ENCODE measurements at places on chromosomes 2 and 18.

DNA sequence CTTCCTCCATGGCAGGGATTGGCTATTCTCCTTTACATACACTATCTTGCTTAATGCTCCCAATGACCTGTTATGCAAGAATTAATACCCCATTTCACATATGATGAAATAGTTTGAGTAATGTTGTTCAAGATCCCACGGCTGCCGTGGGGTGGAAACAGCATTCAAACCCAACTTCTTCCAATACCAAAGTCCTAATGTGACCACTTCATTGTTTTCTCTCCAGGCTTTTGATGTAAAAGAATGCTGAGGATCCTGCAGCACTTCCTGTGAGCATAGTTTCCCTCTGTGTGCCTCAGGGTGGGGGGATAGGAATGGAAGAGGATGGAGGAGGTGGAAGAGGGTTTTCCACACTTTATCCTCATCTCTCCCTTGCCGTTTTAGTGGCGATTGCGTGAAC, 199.4 kb downstream of the IRS1 start:
- no peak for DNase-seq

DNA sequence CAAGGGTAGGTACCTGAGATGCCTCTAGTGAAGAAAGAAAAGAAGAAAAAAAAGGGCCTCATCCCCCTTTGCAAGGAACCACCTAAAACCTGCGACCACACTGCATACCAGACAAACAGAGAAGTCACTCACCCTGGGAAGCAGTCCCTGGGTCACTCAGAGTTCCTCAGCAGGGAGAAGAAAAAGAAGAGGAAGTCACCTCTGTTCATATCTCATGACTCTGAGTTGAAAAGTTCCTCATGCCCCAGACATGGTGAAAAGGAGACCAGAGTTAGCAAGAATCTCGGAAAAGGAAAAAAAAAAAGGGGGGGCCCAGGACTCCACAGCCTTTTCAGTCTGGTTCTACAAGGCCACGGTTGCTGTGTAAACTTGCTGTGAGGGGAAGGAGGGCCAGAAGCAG, 478.4 kb upstream of the NRXN1 start:
- no peak for DNase-seq

GRCh38 chr2:217739741-217740140, 263.1 kb downstream of the TNS1 start:
- DNase-seq: no peak

DNA sequence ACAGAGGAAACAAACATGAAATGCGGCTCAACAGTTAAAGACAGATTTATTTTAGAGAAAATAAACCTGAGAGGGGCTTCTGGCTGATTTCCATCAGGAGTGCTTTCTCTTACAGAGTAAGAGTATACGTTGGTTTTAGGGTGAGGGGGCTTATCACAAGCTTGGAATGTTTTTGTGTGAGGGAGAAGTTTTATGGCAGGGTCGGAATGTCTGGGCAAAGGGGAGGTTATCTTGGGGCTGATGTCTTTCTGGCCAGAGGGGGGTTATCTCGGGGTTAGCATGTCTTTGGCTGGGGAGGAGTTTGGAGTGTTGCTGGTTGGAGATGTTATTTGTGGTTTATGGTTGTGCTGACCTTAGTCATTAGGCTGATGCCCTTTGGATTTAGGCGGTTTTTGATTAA, 22.1 kb downstream of the PTRHD1 start:
- DNase-seq: no peak

- DNase-seq: peak; percentile 75
Observed at GRCh38 chr2:165197346-165197745, 6.5 kb downstream of the SCN3A start.

DNA sequence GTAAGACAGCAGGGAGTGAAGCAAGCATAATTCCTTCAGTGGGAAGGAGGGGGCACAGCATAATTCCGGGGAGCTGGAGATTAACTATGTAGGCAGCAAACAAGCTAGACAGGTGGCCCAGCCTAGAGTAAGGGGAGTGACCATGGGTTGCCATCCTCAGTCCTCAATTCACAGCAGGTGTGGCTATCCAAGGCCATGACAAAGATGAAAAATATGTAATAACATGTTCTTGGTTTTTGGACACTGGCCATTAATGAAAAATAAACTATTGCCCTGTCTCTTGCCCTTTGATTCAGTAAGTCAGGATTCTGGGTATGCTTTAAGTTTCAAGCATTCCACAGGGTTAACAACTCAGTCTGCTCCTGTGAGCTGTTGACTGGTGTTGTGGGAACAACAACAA, 65.0 kb downstream of the CYP1B1 start:
- no peak for DNase-seq

- DNase-seq: no peak
Observed at GRCh38 chr2:207107131-207107530, 58.6 kb downstream of the KLF7 start.

DNA sequence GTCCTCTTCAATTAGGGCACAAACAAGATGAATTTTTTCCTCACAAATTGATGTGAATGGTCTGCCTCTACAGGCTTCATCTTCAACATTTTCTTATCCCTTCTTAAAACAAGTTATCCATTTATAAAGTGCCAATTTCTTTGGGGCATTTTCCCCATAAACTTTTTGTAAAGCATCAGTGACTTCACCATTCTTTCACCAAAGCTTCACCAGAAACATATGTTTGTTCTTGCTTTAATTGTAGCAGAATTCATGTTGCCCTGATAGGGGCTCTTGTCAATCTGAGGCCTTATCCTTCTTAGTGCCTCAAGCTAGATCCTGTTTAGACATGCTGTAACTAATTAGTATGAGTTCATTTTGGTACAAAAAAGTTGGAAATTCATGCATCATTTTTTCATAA, 226.2 kb downstream of the TNS1 start:
- no peak for DNase-seq

DNA sequence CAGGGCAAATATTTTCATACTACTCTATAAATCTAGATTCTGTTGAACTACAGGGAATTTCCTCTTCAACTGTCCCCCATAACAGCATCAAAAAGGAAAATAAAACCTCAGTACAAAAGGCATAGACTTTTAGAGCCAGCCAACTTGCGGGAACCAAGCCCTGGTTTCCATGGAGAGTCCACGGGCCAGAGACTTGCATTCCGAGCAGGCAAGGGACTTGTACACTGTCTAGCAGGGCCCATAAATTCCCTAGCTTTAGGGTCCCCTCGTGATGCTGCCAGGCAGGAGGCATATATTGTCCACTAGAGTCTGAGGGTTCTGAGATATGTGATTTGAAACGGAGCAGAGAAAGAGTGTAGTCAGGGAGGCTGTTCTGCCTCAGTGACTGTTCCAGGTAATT, 153.1 kb upstream of the SLC14A2 start:
- no peak for DNase-seq

GRCh38 chr2:96816836-96817702, 1.0 kb downstream of the CNNM3 start:
- DNase-seq: no peak

DNA sequence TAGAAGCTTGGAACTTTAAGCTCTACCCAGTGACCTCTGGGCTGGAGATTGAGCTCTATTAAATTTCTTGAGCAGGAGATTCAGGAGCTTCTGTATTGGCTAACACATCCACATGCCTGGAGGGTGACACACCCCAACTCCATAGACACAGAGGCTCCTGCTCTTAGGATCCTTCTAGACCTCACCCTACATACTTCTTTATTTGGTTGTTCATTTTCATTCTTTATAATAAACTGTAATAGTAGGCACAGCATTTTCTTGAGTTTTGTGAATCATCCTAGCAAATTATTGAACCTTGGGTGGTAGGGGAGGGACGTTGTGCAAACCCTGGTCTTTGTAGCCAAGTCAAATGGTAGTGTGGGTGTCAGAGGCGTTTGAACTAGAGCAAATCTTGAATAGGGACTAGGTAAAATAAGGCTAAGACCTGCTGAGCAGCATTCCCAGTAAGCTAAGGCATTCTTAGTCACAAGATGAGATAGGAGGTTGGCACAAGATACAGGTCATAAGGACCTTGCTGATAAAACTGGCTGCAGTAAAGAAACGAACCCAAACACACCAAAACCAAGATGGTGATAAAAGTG, 323.8 kb upstream of the GALNT5 start:
- no peak for DNase-seq

DNA sequence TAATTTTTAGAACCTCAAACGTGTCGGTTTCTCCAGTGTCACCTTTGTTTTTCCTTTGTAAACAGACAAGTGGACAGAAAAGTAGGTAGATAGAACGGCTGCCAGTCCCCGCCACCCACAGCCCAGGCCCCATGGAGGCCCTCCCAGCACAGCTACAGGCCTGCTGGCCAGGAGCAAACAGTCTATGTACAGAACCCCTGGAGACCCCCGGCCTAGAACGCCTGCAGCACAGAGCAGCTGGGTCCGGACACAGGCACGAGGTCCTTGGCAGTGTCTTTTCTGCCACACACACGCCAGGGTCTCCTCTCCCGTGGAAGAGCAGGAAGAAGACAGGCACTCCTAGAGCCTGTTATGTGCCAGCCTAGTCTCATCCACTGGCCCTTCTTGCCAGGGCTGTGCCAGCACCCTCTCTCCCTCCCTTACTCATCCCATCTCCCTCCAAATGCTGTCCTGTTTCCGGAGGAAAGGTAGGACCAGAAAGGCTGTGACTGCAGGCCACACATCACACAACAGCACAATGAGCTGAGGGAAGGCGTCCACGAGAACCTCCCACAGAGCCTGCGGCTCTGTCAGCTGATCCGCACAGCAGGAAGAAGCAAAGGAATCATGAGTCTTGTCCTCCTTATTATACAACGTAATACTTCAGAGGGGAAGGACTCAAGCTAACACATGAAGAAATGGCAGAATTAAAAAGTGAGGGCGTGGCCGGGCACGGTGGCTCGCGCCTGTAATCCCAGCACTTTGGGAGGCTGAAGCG, 7.7 kb downstream of the DTYMK start:
- DNase-seq: no peak

DNA sequence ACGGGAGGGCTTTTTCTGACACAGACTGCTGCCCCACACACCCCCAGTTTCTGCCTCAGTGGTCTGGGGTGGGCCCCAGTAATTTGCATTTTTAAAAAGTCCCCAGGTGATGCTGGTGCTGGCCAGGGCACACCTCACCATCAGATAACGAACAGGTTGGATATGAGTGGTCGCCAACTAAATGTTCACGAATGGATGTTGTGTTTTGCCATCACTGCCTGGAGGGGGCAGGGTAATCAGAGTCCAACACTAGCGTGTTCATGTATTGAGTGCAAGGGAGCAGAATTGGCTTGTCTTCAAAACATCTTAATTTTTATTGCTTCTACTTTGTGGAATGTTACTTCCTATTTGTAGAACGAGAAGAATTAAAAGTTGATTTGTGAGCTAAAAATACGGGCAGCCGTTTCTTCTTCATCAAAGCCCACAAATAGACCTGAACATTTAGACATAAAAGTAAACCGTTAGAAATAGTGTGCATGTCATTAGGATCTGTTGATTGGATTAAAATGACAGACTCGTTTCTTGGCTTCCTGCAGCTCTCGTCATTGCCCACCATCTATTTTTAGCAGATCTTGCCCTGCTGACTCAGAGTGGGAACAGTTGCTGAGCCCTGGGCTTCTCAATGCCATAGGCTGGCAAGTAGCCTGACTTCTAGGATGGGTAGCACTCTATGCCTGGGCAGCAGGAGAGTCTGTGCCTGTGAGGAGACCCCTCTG, 45.2 kb downstream of the NCK2 start:
- no peak for DNase-seq

GRCh38 chr2:171995586-171995985, 4.2 kb upstream of the METAP1D start:
- no peak for DNase-seq

DNA sequence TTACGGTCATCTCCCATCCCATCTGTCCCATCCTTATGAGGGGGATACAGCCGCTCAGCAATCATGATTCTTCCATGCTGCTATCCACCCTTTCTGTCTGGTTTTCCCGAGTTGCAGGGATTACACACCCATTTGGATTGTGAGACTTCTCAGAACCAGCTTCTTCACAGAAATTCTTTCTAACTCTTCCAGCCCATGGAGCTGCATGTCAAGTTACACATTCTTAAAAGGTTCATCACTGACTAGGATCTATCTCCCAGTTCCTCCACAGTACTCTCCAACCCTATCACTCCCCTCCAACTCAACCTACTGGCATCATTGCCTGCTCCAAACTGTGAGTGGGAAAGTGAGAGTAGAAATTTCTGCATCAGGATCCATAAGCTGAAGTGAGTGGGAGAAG, 558.2 kb upstream of the TNP1 start:
- DNase-seq: no peak

DNA sequence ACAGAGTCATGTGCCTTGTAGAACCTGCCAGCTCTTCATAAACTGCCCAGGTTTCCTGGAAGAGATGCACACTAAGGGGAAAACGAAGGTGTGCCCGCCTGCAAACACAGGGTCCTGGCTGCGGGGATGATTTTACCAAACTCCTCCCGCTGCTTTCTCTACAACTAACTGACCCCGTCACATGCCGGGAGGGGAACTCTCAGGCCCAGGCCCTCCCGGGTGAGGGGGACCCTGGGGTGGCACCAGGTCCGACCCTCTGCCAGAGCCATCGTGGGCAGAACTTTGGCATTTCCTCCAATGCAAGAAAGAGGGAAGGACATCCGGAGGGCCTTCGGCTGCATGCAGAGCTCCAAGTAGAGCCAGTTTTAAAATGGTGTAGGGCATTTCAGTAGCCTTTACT, 28.6 kb downstream of the CAPN13 start:
- no peak for DNase-seq

- no peak for DNase-seq
Observed at GRCh38 chr18:46261799-46262198, 157.6 kb downstream of the HAUS1 start.

GRCh38 chr2:237221443-237221842, 135.8 kb downstream of the COPS8 start:
- DNase-seq: no peak

GRCh38 chr2:230668184-230668938, 44.3 kb upstream of the CAB39 start:
- no peak for DNase-seq

GRCh38 chr2:179764710-179765109, 96.7 kb downstream of the ZNF385B start:
- no peak for DNase-seq

GRCh38 chr2:128558441-128558840, 239.8 kb upstream of the HS6ST1 start:
- no peak for DNase-seq

- no peak for DNase-seq
Observed at GRCh38 chr2:240364582-240364960, 70.9 kb upstream of the GPC1 start.

- DNase-seq: no peak
Observed at GRCh38 chr2:10792660-10793400, 19.8 kb downstream of the PDIA6 start.

GRCh38 chr18:57088883-57089282, 58.0 kb upstream of the BOD1L2 start:
- no peak for DNase-seq

DNA sequence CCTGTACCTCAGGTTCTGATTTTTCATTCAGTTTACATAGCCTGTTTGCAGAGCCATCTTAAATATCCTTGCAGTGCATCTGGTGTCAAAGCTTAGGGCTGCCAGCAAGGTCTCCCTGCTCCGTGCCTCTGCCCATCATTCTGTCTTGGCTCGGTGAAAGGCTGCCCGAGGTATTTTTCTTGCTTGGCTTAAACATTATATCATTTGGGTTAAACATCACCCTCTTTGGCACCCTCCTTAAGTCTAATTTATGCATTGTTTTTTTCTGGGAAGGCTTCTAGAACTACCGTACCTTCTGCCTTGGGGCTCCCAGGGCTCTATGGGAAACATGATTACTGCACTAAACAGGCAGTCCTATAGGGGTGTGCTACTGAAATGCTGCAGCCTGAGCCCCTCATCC, 158.6 kb upstream of the CELF4 start:
- no peak for DNase-seq

GRCh38 chr18:33014060-33014796, 241.4 kb upstream of the KLHL14 start:
- DNase-seq: no peak

All from NCI-H774 (cell line).